ENCODE measurements at places on chromosomes 3 and 15.

DNA sequence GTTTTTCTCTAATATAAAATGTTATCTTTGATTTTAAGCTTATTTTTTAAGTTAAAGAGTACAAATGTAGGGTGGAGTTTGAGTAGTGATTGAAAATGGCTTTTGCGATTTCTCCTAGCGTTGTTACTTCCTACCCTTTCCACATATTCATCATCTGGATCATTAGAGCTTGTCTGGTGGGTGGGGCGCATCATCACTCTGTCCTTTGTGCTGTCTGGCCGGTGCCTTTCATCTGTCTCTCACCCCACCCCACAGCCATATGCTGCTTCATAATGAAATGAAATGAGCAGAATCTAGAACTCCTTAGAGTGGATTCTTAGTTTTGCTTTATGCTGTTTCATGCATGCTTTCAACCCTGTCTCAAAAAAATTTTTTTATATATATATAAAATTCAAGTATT is 44.3 kb downstream of the ATP1B3 start:
- H3K27ac ChIP-seq = no peak overlapping the region
- DNase-seq = no peak
- no peak overlapping the region for H3K4me3 ChIP-seq
- H3K27me3 ChIP-seq = no peaks in the 10 kb centered on the region
- H3K36me3 ChIP-seq = peaks cover 7% of the 10 kb centered on the region
- no peaks in the 10 kb centered on the region for H3K4me1 ChIP-seq

DNA sequence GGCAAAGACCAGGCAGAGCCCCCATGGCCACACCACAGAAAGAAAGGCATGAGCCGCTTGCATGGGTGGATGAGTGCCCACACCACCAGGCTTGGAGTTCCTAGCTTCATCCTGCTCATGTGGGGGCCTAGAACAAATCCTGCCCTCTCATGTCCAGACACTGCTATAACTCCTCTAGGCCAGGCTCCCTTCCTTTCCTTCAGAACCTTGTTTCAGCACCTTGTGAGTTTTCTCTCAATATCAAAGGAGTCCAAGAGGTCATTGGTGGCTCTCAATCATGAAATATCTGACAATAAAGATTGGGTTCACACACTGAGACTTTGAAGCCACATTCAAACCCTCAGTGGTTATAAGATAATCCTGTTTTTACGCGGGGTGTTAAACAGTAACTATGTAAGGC is 12.7 kb downstream of the SLC6A20 start:
- H3K4me1 ChIP-seq = no peaks in the 10 kb centered on the region
- no peak for DNase-seq
- H3K27ac ChIP-seq = no peak overlapping the region
- no peak overlapping the region for H3K4me3 ChIP-seq

DNA sequence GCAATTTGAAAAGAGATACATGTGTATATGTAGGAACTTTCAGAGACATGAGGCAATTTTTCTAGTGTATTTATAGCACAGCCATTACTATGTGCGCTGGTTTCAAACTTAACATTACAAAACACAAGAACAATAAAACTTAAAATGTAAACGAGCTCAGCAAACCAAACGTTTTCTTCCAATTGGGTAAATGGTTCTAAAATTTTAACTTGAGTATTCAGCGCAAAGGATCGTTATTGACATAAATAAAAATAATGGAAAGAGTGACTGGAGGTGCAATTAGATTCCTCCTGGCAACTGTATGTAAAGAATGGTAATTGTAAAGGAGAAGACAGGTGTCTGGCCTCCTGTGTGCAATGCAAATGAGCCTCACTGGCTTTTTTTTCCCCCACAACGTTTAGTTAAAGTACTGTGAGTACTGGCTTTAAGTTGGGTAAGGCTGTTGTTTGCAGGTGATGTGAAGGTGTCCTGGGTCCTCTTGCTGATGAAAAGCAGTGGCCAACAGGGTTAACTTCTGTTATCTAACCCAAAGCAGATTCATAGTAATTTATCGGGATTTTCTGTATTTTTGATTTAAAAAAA is 14.1 kb upstream of the GADL1 start:
- H3K27me3 ChIP-seq = no peaks in the 10 kb centered on the region
- H3K36me3 ChIP-seq = no peaks in the 10 kb centered on the region
- no peaks in the 10 kb centered on the region for H3K4me1 ChIP-seq

- no peak overlapping the region for H3K27ac ChIP-seq
- H3K36me3 ChIP-seq = peaks cover 59% of the 10 kb centered on the region
- no peak for DNase-seq
- no peak overlapping the region for H3K4me3 ChIP-seq
- no peaks in the 10 kb centered on the region for H3K4me1 ChIP-seq
- no peaks in the 10 kb centered on the region for H3K27me3 ChIP-seq
Measured at GRCh38 chr3:12932347-12932746, 91.0 kb upstream of the RPL32 start.

DNA sequence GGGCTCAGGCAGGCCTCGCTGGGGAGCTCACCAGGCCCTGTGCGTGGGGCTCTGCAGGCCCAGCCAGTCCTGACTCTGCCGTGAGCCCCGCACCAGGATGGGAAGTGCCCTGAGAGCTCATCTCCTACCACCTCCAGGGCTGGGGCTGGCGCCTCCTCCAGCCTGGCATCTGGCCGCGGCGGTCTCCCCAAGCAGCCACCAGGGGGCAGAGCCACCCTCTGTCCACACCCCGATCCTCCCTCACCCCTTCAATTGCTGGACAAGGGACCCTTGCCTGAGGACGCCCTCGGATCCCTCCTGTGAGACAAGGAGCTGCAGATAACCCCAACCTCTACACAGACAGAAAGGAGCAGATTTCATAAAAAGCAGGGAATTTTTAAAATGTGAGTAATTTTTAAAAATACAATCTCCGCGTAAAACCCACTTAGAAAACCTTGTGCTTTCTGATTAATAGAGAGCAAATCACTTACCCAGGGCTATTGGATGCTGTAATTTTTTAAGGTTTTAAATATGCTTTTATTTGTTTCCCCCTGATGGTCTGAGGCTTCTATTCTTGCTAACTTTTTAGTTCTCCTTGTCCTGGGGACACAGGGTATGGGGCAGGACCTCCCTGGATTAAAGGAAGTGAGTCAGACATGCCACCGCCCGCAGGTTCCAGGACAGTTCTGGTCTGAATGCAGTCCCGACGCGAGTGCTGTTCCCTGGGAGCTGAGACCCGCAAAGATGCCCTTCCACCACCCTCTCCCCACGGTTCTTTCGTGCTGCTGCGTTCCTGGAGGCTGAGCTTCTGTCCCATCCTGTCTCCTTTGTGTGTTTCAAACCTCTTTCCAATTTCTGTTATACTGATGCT is 52.3 kb upstream of the CHRNA7 start:
- no peak overlapping the region for H3K27ac ChIP-seq
- peak; percentile 16 for DNase-seq
- H3K4me3 ChIP-seq = no peak overlapping the region

DNA sequence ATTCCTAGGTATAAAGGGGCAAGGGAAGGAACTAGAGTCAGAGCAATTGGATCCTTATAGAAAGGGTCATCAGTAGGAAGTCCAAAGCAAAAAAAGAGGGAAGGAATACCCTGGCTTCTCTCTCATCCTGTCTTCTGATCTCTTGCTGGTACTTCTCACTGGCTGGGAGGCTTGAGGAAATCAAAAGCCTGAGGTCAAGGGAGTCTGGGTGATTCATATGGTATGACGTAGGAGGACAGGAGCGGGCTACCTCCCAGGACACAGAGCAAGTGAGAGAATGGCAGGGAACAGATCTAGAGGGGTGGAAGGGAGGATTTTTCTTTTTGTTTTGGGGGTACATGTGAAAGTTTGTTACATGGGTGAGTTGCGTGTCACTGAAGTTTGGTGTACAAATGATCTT is 76.0 kb downstream of the CFAP20DC start:
- H3K4me1 ChIP-seq = no peaks in the 10 kb centered on the region
- H3K27me3 ChIP-seq = no peaks in the 10 kb centered on the region
- H3K27ac ChIP-seq = no peak overlapping the region
- H3K4me3 ChIP-seq = no peak overlapping the region
- H3K36me3 ChIP-seq = no peaks in the 10 kb centered on the region

DNA sequence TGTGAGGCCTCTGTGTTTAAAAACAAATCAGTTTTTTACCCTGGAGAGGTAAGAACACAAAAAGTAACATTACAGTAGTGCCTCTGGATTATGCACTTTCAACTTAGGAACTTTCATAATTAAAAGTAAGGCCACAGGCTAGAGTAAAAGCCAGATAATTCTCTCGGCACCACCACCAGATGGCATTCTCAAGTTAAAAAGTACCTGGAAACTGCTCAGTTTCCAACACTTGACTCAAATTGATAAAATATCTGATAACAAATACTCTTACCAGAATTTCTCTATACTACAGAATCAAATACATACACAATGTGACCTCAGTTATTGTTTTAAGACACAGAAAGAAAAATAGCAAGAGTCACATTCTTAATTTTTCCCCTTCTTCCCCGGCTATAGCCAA is 19.9 kb downstream of the SPICE1 start:
- H3K36me3 ChIP-seq = peaks cover 31% of the 10 kb centered on the region
- H3K4me3 ChIP-seq = no peak overlapping the region
- H3K4me1 ChIP-seq = no peaks in the 10 kb centered on the region

DNA sequence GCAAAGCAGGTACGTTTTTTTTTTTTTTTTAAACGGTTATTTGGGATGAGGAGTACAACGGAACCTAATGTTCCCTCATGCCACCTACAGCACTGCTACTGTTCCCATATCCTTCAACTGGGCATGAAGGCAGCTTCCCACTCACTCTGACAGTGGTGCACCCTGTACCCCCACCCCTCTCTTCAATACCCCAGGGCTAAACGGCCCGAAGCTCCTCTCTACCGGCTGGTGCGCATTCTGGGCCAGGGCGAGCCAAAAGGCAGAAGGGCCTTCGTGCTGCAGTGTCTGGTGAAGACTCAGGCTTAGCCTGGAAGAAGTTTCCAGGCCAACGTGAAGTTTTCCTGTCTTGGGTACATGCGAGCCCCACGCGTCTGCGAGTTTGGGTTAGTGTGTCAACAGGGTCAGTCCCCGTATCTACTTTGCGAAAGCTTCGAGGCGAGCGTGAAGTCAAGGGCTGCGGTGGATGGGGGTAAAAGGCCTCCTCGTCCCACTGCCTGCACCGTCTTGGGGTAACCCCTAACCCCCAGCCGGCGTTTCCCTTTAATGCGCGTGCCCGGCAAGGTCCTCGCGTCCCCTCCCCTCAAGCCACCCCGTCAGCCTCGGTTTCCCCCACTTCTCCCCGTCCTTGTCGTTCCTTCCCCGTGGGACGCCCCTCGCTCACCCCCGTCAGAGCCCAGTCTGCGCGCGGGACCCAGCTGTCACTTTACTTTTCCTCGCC is 765 bp upstream of the UBE2E2 start:
- H3K4me1 ChIP-seq = no peaks in the 10 kb centered on the region
- H3K36me3 ChIP-seq = no peaks in the 10 kb centered on the region
- DNase-seq = no peak
- H3K4me3 ChIP-seq = peak overlapping the region; percentile 57
- H3K27me3 ChIP-seq = no peaks in the 10 kb centered on the region
- H3K27ac ChIP-seq = no peak overlapping the region

DNA sequence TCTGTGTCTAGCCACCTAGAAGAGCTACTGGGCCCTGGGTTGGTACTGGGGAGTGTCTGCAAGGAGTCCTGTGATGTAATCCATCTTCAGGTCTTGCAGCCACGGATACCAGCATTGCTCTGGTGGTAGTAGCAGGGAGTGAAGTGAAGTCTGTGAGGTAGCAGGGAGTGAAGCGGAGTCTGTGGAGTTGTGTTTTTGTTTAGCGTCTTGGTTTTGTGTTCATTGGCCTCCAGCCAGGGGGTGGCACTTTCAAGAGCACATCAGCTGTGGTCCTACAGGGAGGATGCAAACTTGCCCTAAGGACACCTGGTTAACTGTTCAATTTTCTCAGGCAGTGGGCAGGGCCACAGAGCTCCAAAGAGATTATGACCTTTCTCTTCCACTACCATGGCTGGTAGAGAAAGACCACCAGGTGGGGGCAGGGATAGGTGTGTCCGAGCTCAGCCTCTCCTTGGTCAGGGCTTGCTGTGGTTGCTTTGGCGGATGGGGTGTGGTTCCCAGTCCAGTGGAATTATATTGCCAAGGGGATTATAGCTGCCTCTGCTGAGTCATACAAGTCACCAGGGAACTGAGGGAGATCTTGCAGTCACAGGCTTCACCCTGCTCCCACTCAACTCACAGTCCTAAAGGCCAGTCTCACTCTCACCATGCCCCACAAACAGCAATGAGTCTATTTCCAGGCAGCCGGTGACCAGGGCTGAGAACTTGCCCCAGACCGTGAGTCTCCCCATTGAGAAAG is 424.7 kb downstream of the ZBBX start:
- no peaks in the 10 kb centered on the region for H3K36me3 ChIP-seq
- H3K4me3 ChIP-seq = no peak overlapping the region
- no peaks in the 10 kb centered on the region for H3K4me1 ChIP-seq
- DNase-seq = no peak

DNA sequence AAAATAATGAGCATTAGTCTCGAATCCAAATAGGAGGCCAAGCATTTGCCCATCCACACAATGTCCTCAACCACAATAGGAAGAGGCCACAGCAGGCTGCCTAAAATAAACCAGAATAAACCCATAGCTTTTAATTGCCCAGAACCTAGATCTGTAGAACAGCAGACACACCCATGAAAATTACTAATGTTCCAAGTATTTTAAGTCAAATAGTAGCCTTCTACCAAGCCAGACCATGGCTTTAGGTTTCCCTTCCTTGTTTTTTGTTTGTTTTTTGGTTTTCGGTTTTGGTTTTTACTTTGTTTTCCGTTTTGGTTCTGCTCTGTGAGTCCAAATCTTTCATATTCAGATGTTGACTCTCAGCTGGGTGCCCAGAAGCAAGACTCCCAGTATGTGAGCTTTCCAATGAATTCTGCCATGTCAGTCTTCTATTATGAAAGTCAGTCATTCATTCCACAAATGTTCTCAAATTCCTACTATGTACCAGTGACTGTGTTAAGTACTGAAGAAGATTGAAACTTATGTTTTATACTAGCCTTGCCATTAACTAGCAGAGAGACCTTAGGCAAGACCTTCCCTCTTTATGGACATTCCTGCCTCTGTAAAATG is 57.8 kb upstream of the BOC start:
- H3K36me3 ChIP-seq = no peaks in the 10 kb centered on the region
- no peaks in the 10 kb centered on the region for H3K4me1 ChIP-seq
- DNase-seq = no peak
- H3K27ac ChIP-seq = no peak overlapping the region

GRCh38 chr3:128591738-128592426 is 58.7 kb downstream of the RPN1 start:
- peaks cover 19% of the 10 kb centered on the region for H3K4me1 ChIP-seq
- no peaks in the 10 kb centered on the region for H3K36me3 ChIP-seq
- H3K27ac ChIP-seq = no peak overlapping the region
- H3K27me3 ChIP-seq = no peaks in the 10 kb centered on the region

DNA sequence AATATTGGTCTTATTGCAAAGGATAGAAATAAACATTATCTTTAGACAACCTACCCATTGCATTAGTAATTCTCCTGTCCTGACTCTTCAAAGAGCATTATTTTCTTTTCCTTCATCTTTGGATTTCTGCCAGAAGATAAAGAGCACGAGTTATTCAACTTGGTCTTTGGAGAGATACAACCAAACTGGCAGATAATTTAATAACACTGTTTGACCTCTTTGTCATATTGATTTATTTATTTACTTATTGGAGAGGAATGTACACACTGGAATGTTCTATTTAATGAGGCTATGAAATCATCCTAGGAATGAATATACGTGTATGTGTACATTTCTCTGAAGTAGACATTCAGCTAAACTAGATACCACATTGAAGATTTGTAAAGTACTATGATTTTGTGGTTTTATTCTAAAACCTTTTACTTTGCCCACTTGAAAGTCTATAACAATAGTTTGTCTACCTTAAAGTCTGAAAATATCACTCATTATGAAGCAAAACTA is 462.1 kb downstream of the C3orf38 start:
- H3K4me3 ChIP-seq = no peak overlapping the region
- peak; percentile 3 for DNase-seq
- H3K36me3 ChIP-seq = no peaks in the 10 kb centered on the region
- H3K27me3 ChIP-seq = no peaks in the 10 kb centered on the region
- H3K27ac ChIP-seq = no peak overlapping the region

GRCh38 chr15:64013179-64014062 is 32.9 kb downstream of the DAPK2 start:
- H3K4me3 ChIP-seq = no peak overlapping the region
